ENCODE measurements at places on chromosomes 2 and 18.

DNA sequence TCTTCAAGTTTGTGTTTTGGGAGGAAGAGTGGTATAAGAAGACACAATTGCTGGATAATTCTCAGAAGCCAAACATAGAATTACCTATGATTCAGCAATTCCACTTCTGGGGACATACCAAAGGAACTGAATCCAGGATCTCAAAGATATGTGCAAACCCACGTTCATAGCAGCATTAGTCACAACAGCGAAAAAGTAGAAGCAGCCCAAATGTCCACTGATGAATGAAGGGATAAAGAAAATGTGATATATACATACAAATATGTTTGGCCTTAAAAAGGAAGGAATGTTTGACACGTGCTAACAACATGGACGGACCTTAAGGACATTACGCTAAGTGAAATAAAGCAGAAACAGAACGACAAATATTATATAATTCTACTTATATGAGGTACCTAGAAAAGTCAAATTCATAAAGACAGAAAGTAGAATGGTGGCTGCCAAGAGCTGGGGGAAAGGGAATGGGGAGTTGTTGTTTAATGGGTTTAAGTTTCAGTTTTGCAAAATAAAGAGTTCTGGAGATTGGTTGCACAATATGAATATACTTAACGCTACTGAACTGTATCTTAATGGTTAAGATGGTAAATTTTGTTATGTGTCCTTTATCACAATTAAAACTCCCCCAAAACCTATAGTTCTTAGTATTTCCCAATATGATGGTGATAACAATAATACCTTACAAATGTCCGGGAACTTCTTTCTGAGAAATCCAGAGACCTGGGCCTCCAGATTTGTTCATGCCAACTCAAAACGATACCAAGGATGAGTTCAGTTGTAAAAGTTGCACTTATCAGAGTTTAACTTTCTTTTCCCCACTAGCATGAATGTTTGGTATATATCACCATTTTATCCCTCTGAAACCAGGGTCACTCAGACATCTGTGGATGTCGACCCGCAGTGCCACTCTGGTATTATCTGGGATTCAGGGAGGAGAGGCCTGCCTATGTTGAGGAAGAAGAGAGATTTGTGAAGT lies 33.7 kb upstream of the WIPF1 start:
- peak; percentile 75 for DNase-seq

GRCh38 chr18:12946549-12947284 lies 1.1 kb upstream of the SEH1L start:
- peak; percentile 87 for DNase-seq

GRCh38 chr2:18440141-18440661 lies 120.3 kb downstream of the RDH14 start:
- peak; percentile 18 for DNase-seq

GRCh38 chr2:78896536-78896935 lies 129.0 kb upstream of the REG3G start:
- no peak for DNase-seq

DNA sequence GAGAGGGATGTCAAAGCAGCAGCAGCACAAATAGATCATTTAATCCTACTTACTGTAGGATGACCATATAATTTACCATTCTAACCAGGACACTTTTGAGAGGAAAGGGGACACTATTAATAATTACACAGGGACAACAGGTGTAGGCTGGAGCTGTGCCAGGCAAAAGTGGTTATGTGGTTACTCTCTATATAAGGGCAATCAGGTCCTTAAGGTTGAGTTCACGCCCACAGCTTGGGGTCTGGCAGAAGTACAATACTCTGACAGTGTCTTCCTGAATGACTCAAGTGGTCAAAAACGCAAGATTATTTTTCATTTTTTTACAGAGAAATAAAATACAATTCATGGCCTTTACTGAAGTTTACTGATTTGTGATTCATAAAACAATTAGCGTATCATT lies 2.8 kb downstream of the PREPL start:
- DNase-seq: peak; percentile 48

DNA sequence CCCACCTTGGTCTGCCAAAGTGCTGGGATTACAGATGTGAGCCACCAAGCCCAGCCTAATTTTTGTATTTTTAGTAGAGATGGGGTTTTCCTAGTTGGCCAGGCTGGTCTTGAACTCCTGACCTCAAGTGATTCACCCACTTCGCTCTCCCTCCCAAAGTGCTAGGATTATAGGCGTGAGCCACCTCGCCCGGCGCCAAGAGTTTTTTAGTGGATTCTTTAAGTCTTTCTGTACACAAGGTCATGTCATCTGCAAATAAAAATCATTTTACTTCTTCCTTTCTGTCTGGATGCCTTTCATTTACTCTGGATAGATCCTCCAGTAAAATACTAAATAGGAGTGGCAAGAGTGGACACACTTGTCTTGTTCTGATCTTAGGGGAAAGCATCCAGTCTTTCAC lies 61.7 kb downstream of the KCMF1 start:
- no peak for DNase-seq

DNA sequence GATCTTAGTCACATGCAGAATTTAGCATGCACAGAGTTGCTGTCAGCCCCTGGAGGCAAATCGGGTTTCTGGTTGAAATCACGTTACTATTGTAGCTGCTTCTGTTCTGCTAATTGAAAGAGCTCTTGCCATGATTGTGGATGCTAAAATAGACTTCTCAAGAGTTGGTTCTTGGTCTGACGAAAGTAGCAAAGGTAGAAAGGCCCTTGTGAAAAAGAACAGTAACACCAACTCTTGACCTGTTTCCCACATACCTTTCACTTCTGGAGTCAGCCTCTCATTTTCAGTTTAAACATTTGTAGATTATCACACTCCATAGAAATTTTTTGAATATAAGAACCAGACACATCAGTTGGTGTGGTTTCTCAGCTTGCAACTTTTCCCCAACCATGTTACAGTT lies 110.0 kb upstream of the EPB41L3 start:
- no peak for DNase-seq

DNA sequence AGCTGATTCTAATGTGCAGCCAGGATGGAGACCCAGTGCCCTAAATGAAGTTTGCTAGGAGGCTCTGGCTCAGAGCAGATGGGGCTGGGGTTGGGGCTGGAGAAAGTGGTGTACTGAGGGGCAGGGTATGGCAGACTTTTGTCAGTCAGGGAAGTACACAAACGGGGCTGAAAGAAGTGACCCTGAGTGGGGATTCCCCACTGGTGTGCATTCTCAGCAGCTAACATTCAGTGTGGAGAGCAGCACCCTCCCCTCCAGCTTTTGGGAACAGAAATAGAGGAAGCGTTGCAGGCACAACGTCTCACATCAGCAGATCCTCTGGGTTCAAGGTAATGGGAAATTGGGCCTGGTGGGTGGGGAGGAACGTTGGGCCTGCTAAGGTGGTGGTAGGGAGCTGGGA lies 89.1 kb upstream of the GCFC2 start:
- no peak for DNase-seq

GRCh38 chr2:99789849-99790248 lies 300.0 kb upstream of the REV1 start:
- DNase-seq: no peak

DNA sequence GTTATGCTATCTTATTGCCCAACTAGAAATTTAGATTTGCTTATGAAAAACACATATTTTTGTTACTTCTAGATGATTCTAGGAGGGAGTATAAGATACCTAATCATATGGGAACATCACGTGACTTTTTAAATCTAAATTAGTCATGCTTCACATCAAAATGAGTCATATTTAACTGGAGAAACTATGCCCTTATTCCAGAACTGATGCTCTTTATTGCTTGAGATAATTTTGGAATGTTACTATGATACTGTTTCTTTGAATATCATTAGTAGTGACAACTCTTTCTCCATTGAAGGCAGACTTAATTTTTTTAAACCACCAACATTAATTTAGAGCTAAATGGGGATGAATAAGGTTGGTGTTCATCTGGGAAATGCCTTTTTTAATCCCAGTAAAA lies 19.9 kb upstream of the ELAC1 start:
- DNase-seq: no peak

GRCh38 chr18:3051718-3052410 lies 38.9 kb upstream of the LPIN2 start:
- no peak for DNase-seq

- peak; percentile 89 for DNase-seq
Observed at GRCh38 chr18:27378431-27379095, 193.5 kb upstream of the CHST9 start.

DNA sequence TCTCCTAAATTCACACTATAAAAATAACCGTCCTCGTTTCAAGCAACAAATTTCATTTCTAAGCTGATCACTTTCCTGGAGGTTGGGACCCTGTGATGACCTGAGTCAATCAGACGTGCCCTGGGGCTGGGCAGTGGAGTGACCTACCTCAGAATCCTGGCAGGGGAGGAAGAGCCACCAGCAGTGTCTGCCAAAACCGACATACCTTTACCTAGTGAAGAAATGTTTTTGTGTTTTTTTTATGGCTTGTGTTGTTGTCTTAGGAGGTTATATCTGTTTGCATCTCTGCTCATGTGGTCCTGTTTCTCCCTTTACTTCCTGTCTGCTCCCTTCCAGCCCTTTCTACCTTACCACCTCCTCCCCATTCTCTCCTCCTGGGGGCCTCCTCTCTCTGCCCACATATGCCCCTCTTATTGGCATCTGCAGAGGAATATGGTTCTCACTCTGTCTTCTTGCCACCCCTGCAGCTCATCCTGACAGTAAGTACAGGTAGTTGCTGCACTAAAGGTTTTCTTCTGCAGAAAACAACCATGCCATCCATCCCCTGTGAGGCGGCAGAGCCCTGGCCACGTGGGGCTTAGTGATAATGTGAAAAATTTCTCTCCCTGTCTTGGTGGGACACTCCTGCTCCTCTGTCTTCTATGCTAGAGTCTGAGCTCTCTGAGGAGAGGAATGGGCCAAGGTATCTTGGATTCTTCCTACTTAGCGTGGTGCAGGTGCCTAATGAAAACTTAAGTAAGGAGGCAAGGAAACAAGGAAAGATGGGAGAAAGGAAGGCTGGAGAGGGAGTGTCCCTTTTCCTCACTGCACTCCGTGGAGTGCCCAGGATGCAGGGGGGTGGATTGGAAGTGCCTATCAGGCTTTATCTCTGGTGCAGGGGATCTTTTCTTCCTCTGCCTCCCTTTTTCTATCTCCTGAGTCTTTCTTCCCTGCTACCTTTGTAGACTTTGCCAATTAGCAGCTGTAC lies 15.4 kb downstream of the ACOXL start:
- DNase-seq: no peak

GRCh38 chr2:164009756-164010337 lies 274.0 kb upstream of the FIGN start:
- peak; percentile 64 for DNase-seq

- peak; percentile 61 for DNase-seq
Observed at GRCh38 chr2:72993147-72993932, 76.0 kb downstream of the EMX1 start.

GRCh38 chr2:23269747-23270146 lies 115.2 kb upstream of the KLHL29 start:
- DNase-seq: no peak

- peak; percentile 86 for DNase-seq
Observed at GRCh38 chr2:174682578-174683391, 81.5 kb downstream of the CHRNA1 start.

GRCh38 chr2:16215902-16216557 lies 275.7 kb downstream of the MYCN start:
- no peak for DNase-seq

DNA sequence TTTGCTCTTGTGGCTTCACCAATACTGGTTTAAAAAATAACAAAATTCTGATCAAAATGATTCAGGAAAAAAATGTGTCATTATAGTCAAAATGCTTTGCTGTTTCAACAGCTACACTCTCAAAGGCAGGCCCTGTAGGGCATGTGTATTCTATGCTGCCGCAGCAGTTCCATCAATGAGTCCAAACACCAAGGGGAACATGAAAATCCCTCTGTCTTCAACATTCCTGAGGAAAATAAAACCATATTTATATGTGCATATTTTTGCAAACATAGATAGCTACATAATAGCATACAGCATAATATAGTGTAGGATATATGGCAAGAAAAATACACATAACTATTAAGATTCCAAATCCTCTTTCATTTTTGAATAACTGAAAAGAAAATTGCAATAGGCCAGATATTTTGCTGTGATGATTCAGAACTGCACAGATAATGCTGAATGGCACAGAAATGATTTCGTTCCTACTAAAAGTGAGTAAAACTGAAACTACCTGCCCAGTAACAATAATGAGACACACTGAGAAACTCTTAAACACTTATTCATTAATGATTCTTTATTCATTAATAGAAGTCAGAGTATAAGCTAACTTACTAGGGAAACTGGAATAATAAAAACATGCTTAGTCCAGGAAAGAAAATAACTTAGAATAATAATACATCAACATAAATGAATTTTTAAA lies 343.8 kb downstream of the SUCLG1 start:
- DNase-seq: no peak

DNA sequence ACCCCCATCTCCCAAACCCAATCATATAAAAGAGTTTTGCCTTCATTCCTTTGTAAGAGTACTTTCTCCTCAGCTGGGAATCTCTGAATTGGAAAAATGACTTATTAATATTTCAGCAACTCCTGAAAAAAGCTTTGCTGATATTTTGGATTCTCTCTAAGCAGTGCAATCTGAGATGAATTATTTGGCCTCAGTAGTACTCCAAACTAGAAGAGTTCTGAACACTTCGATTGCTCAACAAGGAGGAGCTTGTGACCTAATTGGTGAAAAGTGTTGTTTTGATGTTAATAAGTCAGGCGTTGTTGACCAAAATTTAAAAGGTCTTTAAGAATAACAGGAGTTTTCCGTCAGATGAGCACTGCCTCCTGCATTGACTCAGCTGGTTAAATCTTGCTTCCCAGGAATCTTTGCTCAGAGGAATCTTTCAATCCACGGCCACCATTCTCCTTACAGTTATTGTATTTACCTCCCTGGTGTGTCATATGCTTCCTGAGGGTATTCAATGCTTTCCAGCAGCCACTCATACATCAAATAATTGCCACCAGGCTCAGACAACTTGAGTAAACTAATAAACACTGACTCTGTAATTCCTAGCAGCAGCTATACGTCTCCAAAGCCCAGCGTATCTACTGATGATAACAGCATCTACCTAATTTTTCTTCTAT lies 24.5 kb upstream of the LIPG start:
- peak; percentile 29 for DNase-seq

DNA sequence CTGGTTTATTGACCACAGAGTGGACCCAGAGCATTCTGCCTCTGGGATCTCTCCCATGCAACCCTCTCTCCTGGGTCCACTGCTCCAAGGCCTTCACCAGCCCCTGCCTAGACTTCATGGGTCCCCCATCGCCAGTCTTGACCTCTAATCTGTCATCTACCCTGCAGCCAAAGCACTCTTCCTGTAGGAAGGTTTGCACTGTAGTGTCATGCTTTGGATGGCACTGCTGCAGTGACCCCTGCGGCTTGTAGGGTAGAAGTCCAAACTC lies 41.7 kb downstream of the MYO7B start:
- DNase-seq: no peak

GRCh38 chr18:10301831-10302483 lies 152.5 kb upstream of the APCDD1 start:
- DNase-seq: no peak

GRCh38 chr2:32835148-32835547 lies 111.6 kb upstream of the LTBP1 start:
- DNase-seq: no peak

- no peak for DNase-seq
Observed at GRCh38 chr2:187915810-187916209, 361.6 kb upstream of the TFPI start.
